ENCODE measurements at places on chromosomes 2 and 18. TPM values are rescaled to one million over a fixed set of nuclear protein-coding genes. Genes with fewer than 3 reads are reported as not detected.
A peak's percentile ranks its signal among the peaks of the same experiment; 100 is the strongest.

MFSD2B gene
- 2.3 TPM for total RNA-seq

GRCh38 chr2:30283931-30284565, 52.7 kb downstream of the LBH start:
- DNase-seq, result no peak

CXCR2 gene
- 1.6 TPM for total RNA-seq

GRCh38 chr2:147689220-147689909, 155.5 kb upstream of the ACVR2A start:
- DNase-seq, result no peak

- no peak for DNase-seq
Measured at GRCh38 chr2:44692821-44693220, 248.7 kb upstream of the SIX3 start.

DNA sequence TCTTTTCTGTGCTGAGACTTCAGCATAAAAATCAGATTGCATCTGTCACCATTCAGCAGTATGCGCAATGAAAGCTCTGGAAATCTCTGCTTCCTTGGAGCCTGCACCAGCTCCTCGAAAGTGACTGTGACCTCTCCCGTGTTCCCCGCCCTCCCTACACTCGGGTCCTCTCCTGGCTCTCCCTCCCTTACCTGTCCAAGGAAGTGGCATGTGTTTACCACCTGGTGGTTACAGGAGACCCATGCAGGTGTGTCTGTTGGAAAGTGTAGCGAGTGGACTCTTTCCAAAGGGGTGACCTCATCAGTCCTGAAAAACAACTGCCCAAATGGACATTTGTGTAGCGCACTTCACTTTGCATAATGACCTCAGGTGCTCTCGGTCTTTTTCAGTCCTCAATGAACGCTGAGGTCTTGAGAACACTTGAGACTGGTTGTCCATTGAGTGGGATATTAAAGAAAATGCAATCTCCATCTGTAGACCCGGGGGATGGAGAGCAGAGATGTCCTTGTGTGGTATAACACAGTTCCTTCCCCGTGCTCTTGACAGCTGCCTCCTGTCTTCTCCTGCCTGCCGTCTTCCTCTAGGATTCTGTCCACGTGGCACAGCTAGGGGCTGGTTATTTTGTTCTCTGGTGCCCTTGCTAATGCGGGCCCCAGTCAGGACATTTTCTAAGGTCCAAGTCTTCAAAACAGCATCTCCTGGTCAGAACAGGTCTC, 133.2 kb downstream of the ACKR3 start:
- peak; percentile 72 for DNase-seq

DNA sequence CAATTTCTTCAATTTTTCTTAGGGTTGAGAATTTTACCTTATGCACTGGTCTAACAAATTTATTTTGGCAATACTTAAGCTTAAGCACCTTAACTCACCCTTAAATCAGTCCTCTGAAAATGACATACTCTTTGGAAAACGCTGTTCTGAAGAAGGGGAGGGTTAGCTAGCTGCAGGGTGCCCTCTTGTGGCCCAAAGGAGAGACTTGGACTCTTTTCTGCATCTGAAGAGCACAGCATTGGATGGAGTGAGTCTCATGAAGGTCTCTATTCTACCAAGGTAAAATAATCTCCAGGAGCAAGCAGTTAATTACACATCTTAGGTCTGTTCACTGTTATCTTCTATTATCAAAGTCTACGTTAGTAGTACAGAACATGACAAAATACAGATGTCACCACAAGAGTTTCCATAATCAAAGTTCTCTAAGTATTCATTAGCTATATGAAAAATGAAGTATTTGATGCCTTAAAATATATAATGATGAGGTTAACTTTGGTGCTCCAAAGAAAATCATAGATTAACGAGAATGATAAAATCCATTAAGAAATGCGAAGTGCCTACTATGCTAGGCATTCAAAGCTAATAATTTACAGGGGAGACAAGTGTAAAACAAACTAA, 24.4 kb downstream of the PUM2 start:
- DNase-seq, result peak; percentile 52

ZAP70 gene
- total RNA-seq, result 5.1 TPM

NEUROD1 gene
- total RNA-seq, result not detected

DNA sequence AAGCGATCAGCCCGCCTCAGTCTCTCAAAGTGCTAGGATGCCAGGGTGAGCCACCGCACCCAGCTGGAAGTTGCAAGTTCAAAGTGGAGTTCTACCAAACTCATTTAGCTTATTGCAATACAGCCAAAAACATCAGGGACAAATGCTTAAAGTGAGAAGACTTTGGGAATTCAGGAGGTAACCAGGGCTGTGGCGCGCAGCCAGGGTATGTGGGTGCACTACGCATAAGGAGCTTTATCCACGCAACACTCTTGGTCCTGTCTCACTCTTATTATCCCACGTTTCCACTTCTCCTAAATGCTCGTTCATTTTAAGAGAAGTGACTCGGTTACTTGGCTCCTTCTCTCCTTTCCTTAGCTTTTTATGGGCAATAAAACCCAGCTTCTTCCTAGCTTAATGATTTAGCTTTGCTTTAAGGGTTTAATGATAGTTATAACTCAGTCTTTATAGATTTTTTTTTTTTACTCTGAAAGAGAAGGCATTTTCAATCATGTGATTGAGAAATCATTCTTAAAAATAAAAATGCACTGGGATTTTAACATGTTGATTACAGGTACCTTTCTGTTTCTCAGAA, 199.8 kb downstream of the KCNE4 start:
- DNase-seq, result no peak

DNA sequence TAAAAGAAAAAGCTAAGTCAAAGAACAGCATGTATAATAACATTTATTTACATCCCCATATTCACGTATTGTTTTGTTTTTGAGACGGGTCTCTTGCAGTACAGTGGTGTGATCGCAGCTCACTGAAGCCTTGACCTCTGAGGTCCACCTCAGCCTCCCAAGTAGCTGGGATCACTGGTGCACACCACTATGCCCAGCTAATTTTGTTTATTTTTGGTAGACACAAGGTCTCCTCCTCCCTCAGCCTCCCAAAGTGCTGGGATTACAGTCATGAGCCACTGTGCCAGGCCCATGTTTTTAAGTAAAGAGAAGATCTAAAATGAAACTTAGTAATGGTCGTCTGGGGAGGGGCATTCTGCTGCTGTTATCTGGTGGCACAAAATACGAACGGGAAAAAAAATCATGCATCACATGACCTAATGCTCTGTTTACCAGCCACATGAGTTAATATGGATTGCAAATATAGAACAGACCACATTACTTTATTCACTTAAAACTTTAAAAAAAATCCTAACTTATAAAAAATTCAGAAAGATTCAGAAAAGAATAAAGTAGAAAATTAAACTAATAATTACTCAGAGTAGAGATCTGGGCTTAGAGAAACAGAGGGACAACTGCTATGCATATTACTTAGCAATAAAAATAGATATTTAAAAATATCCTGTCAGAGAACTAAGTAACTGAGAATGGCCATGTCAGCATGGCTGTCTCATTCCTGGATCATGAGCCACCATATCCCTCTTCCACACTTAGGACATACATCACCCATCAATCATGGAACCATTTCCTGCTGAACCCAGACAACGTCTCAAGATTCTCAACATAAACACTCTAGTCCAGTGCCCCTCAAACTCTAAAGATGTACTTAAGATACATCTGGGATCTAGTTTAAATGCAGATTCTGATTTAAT, 7.3 kb downstream of the MMADHC start:
- no peak for DNase-seq

DNA sequence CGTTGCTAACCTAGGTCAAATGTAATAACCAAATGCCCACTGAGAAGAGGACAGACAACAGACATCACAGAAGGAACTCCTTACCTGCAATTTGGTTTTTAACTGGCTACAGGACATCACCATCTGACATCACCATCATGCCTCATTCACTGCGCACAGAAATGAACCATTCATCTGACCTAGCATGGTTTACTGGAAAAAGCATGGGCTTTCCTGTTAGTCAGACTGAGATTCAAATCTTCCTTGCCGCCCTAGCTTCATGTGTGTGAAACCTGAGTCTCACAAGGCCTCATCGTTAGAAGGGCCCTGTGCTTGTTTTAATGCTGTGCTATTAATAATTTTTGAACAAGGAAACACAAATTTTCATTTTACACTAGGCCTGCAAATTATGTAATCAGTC, 1.1 kb upstream of the HIBCH start:
- no peak for DNase-seq

SLC16A14 gene
- total RNA-seq, result 5.2 TPM

DNA sequence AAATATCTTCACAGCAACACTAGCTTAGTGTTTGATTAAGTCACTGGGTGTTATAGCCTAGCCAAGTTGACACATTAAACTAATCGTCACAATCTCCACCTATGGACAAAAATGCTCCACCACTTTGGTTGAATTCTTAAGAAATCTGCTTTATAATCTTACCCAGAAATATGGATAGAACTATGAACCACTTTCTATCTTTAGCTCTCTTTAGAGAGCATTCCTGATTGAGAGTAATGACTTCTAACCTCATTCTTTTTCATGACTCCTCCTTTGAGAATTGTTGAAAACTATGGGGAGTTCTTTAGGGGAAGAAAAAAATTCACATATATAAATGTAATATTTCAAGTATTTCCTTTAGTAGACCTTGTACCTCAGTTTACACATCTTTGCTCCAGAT, 1282.2 kb upstream of the ZEB2 start:
- no peak for DNase-seq

- no peak for DNase-seq
Measured at GRCh38 chr2:171253900-171254650, 93.4 kb upstream of the TLK1 start.

DNA sequence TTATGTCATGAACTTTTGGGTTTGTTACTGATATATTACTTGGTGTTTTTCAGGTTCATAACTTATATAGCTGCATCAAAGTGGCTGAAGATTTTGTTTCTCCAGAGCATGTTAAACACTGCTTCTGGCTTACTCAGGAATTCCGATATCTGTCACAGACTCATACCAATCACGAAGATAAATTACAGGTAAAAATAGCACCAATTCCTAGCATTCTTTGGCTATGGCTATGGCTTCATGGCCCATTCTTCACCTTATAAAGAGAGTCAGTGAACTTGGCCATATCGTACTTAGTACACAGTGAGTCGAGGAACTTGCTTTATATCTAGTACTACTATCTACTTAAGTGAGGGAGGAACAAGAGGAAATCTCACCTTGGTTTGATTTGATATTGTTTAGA, 49.9 kb downstream of the KDM3A start:
- no peak for DNase-seq
